ENCODE measurements at places on chromosomes 3 and 15. TPM values are rescaled to one million over a fixed set of nuclear protein-coding genes. Genes with fewer than 3 reads are reported as not detected.

Gene KLHDC8B
- total RNA-seq, result 33.3 TPM

Gene LRTM1
- not detected for total RNA-seq

Gene UMPS
- total RNA-seq, result 5.0 TPM

DNA sequence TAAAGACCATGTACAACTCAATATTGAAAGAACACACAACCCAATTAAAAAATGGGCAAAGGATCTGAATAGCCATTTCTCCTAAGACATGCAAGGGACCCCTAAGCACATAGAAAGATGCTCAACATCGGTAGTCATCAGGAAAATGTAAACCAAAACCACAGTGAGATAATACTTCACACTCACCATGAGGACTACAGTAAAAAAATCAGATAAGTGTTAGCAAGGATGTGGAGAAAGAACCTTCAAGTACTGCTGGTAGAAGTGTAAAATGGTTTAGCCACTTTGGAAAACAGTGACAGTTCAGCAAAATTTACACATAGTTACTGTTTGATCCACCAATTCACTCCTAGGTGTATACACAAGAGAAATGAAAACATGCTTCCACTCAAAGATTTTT, 30.1 kb upstream of the XIRP1 start:
- no peak overlapping the region for H3K4me3 ChIP-seq
- H3K27me3 ChIP-seq, result no peaks in the 10 kb centered on the region
- H3K27ac ChIP-seq, result no peak overlapping the region

GRCh38 chr3:124582196-124582595, 148.1 kb upstream of the UMPS start:
- H3K27me3 ChIP-seq, result no peaks in the 10 kb centered on the region
- peaks cover 13% of the 10 kb centered on the region for H3K4me1 ChIP-seq
- no peak overlapping the region for H3K4me3 ChIP-seq
- no peak overlapping the region for H3K27ac ChIP-seq

All from upper lobe of left lung (tissue), 6 donors.